Stimulated activated CD4-positive, alpha-beta T cell treated with anti-CD3 and anti-CD28 coated beads, Interleukin-4, amount 100 ng/mL, for 48 hours (primary cell): ENCODE measurements at places on chromosomes 13 and 19.

- DNase-seq, result no peak
Observed at GRCh38 chr19:8113017-8113416, 36.4 kb downstream of the FBN3 start.

DNA sequence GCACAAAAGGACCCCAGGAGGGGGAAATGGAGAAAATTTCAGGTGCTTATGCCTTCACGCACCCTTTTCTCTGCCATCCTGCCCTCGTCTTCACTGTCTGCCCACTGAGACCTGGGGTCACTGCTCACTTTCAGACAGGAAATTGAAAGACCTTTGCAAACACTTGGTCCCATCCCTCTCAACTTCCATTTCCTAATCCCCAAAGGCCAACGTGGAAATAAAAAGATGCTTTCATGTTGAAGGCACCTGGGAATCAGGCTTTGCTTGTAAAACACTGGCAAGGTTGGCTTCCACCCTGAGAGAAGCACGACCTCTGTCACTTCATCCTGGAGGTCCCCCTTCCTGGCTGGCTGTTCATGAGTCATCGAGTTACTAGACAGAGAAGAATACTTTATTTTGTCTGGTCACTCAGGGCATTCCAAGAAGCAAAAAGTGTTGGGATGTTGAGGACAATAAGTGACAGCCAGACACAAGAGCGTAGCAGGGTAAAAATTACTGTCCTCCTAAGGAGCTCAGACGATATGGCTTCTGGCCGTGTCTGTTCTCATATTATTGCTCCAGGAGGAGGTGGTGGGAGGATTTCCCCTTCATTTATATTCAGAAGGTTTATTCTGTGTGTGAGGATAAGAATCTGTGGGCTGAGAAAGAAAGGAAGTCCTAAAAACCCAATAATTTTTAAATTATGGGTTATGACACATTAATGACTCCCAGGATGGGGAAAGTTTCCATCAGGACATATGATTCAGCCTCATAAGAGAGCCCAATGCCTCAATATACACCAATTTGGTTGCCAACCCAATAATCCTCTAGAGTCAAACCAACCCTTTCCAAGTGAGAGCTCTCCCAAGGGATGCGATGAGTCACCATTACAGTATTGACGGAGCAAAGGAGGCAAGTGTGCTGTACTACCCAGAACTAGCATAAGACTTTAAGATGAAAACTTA, 409.0 kb downstream of the COG6 start:
- DNase-seq, result no peak

DNA sequence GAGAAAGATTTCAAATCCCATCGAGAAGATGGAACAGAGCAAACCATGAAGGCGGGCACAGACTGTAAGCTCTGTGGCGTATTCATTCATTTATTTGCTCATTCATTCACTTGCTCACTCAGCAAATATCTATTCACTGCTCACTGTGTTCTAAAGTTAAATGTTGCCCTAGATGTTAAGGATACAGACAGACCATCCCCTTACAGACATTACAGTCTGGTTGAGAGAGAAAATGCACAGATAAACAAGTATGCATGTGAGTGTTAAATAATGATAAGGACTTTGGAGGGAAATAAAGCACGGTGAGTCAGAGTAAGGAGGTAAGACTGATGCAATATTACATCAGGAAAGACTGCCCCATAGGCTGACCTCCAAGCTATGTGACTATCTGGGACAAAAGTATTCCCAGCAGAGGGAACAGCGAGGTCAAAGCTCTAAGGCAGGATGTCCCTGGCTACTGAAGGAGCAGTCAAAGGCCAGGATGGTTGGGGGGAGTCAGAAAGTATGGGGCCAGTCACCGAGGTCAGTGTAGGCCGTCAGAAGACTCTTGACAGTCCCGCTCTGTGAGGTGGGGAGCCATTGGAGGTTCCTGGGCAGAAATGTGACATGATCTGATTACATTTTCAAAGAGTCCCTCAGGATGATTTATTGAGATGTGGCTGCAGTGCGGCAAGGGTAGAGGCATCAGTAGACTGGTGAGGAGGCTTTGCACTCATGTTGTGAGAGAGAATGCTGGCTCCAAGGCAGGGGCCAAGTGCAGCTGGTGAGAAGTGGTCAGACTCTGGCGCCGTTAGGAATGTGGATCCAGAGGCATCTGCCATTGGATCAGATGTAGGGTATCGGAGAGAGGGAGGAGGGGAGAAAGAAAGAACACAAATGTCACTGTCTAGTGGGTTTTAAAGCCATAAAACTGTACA, 37.9 kb downstream of the MBNL2 start:
- no peak for DNase-seq

GRCh38 chr13:97752961-97753668, 200.4 kb upstream of the IPO5 start:
- DNase-seq, result no peak

GRCh38 chr13:104987621-104988020, 1547.8 kb downstream of the EFNB2 start:
- no peak for DNase-seq

DNA sequence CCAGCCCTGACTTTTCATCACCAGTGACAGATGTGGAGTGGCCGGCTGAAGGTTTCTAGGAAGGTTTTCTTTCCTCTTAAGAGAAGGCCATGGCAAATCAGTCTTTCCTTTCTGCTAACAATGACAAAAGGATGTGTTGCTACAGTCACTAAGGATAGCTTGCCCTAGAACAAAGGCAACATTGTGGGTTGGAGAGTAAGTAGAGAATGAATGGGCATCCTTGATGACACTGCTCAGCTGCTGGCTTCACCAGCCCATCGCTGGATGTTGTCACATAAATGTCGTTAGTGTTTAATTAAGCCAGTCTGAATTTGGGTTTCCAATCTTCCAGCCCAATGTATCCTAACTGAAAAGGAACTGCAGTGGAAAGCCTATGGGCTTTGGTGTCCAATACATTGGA, 168.4 kb downstream of the ZIC5 start:
- no peak for DNase-seq

GRCh38 chr13:40191186-40191980, 475.1 kb downstream of the FOXO1 start:
- no peak for DNase-seq

DNA sequence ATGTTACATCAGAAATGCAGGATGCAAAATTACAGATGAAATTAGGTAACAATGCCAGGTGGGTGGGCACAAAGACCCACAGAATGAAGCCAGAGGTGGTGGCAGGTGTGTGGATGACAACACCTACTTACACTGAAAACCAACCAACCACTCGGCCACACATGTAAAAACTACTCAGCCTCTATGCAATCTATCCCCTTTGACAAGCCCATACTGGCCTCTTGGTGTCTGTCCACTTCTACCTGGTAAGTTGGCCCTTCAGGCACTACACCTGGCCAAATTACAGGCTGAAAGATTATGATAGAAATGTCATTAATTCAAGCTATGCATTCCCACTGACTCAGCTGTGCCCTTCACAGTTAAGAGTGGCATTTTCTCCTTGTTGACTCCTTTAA, 50.0 kb downstream of the BRD4 start:
- DNase-seq, result no peak

DNA sequence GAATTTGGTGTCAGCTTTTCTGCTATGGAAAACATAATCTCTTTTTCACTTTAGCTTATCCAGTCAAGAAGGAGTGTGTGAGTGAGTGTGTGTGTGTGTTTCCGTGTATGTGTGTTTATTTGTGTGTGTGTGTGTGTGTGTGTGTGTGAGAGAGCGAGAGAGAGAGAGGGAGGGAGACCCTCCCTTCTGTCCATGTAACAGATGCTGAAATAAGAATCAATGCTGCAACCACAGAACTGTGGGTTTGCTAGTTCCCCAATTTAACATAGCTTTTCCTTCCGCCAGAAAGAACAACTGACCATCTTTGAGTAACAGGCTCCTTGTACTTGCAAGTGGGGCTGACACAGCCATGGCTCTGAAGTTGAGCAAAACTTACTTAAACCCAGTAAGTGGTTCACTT, 5.2 kb downstream of the LCP1 start:
- DNase-seq, result no peak

- DNase-seq, result no peak
Observed at GRCh38 chr19:39906820-39907611, 27.4 kb downstream of the FCGBP start.

DNA sequence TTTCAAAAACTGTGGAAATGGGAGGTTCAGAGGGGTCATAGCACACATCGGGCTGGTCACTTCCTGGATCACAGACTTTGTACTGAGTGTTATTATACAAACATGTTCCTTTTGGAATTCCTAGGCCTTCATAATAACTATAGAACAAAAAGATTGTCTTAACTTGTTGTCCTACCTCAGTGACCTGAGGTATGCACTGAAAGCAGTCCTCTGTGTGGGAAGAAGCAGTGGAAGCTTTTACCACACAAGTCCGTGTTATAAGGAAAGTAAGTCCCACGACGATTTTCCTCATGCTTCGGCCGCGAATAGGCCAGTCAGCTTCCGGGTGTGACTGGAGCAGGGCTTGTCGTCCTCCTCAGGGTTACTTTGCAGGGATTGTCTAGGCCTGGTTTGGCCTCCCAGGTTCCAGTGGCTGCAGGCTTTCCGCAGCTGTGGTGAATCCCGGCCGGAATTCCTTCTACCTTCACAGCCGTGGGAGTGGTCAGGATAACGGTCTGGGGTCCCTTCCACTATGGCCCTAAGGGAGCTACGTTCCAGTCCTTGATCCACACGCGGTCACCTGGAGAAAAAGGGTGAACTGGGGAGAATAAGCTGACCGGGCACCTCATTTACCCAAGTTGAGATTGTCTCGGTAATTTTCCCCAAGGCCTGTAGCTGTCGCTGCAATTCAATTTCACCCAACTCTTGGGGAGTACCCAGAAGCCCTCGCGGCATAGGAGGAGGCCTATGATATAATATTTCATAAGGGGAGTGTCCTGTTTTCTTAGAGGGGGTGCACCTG, 16.0 kb downstream of the NAPSA start:
- no peak for DNase-seq

DNA sequence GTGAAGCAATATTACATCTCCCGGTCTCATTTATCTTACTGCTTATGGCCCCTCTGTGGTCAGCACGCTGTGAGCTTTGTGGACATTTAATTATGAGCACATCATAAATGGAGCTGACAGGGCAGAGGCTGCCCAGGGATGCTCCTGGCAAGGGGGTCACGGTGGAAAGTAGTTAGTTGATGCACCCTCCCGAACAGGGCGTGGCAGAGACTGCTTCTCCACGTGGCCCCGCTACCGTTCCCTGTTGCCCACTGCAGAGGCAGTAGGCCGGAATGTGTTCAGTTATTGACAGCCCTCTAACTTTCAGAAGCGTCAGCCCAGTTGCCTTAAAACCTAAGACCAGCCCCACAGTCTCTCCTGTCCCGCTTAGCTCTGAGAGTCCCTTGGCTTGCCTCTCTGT, 180.3 kb upstream of the ZNF507 start:
- DNase-seq, result no peak

DNA sequence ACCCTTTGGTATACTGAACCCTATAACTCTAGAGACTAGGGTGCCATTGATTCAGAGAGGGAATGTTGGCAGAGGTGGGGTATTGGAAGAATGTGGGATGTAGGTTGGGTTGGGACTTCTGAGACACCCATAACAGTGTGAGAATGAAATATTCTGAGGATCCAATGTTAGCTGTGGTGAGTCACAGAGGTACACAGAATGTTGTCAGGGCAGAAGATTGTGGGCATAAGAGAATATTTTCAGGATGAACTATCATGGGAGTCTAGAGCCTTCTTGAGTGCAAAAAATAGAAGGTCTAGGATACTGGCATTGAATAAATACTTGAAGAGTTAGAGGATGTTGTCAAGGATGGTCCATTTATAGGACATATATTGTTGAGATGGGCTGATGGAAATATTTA, 9.0 kb downstream of the KLK13 start:
- no peak for DNase-seq

DNA sequence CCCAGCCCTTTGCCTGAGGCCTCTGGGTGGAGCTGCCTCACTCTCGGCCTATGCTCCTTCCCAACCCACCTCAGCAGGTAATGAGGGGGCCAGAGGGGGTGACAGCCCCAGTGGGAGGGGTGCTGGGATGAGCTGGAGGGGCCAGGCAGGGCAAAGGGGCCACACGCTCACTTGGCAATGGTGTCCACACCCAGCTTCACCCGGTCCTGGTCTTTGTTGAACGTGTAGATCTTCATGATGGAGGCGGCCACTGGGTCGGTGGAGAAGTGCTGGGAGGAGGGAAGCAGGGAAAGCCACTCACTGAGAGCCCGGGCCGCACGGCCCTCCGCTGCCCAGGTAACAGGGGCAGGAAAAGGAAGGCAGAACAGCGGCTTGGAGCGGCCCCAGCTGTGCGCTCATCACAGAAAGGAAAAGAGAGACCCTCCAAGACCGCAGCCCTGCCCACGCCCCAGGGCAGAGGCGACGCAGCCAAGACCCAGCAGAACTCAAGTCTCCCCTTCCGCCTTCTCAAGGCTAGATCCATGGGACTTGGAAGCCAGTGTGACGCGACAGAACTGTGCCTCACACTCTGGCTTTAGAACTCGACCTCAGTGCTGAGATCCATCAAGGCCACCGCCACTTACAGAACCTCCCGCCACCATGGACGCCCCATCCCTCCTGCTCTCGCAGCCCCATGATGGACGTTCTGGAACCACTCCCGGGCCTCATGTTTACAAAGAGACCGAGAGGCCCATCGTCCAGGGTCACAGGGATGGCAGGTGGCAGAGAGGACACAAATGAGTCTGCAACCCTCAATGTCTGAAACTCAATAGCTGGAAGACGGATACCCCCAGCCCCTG, 9.2 kb downstream of the UBXN6 start:
- no peak for DNase-seq
